ENCODE measurements at places on chromosomes 3 and 15.
A peak's percentile ranks its signal among the peaks of the same experiment; 100 is the strongest.

- DNase-seq: peak; percentile 68
Observed at GRCh38 chr15:65836665-65837064, 32.6 kb upstream of the RAB11A start.

DNA sequence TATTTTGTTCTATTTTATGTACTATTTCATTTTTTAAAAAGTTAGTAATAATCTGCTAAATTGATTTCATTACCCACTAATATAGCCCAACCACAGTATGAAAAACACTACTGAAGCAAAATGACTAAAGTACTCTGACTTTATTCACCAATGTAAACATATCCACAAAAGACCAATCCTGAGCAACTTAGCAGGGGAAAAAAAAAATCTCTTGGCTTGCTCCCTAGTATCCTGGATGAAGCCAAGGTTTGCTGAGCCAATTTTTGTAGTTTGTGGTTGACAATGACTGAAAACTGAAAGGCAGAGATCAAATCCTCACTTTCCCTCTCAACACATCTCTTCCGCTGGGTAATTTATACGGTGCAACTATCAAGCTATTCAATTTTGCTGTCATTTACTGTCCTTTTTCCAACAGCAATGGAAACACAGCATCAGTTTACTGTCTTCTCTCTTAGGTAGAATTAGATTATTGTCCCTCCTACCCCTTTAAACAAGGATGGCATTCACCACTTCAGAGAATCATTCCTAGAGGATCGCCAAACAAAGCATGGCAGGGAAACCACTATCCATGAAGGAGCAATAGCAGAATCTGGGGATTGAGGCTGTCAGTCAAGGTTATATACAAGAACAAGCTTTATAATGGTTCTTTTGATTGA, 149.7 kb downstream of the THRB start:
- DNase-seq: no peak

GRCh38 chr3:41120460-41120859, 78.8 kb upstream of the CTNNB1 start:
- DNase-seq: no peak

DNA sequence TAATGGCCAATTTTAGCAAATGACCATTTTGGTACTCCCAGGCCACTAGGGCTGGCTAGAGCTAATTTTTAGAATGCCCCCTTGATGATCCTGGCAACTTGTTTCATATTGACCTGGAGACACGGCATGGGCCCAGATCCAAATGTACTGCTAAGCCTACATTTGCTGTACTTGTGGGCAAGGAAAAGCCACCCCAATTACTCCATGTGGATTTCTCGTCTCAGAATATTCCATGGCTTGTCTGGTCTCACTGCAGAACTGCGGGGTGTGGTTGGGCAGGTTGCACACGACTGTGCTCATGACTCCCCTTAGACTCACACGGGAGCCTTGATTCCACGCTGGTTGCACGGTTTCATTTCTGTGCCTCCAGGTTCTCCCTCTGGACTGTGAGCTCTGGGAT, 140.9 kb downstream of the RPLP1 start:
- no peak for DNase-seq

DNA sequence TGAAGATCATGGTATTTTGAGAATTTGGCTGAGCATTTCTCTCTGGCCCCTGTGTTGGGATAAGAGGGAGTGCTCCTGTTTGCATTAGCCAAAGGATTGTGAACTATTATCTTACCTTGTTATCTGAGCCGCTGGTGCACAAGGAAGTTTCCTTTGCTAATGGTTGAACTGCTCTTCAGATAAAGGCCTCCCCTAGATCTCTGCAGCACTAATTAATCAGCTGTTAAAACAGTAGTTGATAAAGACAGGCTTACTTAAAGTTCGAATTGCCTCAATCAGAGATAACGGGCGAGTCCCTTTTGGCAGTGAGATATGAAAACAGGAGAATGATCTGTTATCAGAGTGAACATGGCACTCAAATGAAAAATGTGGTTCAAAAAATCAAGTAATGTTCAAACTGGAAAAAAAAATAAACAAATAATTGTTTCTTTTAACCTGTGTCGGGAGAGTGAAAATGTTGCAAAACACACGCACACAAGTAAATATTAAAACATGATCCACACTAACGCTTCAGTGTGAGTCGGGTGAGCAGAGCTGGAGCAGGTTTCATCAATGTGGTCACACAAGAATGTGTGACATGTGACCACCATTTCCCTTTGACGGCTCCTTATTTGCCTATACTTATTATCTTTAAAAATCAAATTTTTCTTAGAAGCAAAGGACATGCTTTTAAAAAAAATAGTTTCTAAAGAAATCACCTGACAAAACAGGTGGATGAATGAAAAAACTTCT, 469.1 kb downstream of the SOX2 start:
- no peak for DNase-seq

DNA sequence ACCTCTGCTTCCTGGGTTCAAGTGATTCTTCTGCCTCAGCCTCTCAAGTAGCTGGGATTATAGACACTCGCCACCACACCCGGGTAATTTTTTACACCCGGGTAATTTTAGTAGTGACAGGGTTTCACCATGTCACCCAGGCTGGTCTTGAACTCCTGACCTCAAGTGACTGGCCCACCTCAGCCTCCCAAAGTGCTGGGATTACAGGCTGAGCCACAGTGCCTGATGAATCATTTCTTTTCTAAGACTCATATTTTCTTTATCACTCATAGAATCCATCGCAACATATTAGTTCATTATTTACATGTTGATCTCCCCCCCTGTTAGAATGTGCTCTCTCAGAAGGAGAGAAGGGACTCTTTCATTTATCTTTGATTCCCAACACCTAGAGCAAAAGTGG, 109.5 kb upstream of the PTPRG start:
- no peak for DNase-seq

DNA sequence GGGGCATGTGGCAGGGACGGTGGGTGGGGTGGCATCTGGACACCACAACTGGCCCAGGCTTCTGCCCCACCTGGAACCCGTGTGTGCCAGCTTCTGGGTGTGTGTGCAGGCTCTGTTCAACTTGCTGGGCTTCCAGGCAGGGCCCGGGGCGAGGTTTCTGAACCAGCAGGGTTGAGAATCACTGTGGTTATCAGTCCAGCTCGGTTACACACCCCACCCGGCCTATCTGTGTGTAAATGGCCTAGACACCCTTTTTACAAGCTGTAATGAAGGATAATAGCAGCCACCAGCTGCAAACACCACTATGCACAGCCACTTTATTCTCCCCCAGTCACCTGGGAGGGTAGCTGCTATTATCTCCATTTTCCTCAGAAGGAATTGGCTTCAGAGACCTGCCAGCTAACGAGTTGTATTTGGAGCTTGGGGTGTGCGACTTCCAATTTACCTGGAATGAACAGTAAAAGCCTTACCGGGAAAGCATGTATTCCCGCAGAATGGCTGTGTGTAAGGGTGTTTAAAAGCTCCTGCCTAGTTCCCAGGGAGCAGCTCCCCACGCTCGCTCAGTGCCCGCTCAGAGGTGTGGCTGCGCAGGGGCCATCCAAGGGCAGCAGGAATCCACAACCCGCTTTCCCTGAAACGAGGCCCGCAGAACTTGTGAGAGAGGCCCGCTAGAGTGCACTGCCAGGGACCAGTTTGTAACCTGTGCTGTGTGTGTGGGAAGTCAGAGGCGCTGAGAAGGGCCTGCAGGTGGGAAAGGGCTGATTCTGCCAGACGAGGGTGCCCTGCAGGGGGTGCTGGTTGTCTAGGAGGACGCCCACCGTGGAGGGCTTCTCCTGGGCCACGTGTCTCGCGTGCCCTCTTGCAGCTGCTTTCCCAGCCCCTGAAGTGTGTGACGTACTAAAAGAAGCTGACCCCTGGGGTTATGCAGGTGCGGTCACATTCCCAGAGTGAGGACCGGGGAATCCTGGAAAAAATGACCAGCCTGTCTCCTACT, 83.5 kb downstream of the C3orf70 start:
- DNase-seq: no peak

GRCh38 chr15:63699101-63699785, 102.1 kb downstream of the FBXL22 start:
- no peak for DNase-seq

- peak; percentile 82 for DNase-seq
Observed at GRCh38 chr3:14947100-14947885, at the start of gene NR2C2. NR2C2 (plus strand) TSS chr3:14947583; CDS start chr3:15003915, 56,332 bp downstream.

DNA sequence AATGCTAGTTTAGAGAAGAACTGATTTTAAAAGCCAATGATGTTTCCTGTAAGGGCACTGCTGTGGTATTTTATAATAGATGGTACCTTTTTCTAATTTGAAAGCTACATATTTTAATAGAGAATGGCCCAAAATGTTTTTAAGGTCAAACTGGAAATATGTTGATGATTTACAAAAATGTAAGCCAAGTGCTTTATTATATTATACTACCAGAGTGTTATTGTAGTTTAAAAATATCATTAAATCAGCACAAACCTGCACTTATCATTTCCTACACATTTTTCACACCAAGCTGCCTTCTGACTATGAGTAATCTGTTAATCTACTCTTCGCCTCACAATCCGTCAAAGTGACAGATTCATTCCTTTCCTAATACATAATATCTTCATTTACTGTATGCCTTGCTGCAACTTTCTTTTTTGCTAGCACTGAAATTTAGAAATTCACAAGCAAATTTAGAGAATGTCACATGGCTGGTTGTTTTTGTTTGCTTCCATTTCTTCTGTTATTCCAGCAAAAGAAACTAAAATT, 126.4 kb upstream of the FAM3D start:
- no peak for DNase-seq
